Mucosa of descending colon (tissue), 3 donors: ENCODE measurements at places on chromosomes 7 and 10. TPM values are rescaled to one million over a fixed set of nuclear protein-coding genes. Genes with fewer than 3 reads are reported as not detected.

GRCh38 chr7:42237811-42238541 is 967 bp upstream of the GLI3 start:
- peak; percentile 69 for DNase-seq

The TLX1 gene
- total RNA-seq: not detected

DNA sequence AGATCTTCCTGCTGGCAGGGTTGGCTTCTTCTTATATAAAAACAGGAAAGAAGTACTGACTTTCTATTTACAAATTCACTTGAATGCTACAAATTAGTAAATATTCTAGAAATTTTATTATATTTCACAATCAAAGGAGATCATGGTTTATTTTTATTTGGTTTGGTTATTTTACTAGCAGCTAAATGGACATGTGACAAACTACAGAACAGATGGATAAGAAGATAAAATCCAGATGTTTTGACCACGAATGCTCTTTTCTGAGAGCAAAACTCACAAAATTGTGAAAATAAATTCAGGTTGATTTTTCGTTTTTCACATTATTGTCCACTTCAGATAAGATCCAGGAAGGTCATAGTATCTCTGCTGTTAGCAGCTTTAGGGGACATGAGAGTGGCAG is 55.4 kb downstream of the CACNA2D1 start:
- no peak for DNase-seq

GRCh38 chr10:3129581-3130340 is 42.8 kb downstream of the PITRM1 start:
- no peak for DNase-seq

DNA sequence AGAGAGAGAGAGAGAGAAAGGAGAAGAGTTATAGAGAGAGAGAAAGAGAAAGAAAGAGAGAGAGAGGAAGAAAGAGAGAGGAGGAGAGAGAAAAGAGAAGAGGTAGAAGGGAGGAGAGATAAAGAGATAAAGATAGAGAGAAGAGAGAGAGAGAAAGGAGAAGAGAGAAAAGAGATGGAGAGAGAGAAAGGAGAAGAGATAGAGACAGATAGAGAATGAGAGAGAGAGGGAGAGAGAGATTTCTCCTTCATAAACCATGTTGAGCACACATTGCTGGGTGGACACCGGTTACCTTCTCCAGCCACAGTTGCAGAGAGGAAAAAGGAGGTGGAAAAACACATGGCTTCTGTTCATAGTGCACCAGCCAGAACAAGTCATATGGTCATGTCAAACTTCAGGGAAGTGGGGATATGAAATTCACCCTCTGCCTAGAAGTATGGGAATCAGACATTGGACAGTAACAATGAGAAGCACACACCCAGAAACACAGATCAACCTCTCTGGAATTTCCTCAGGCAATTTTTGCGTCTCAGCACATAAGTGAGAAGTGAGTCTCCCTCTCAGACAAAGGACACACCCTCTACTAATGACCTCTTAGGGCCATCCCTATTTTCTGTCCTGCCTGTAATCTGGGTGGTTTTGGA is 172.5 kb upstream of the SVIL start:
- DNase-seq: no peak

DNA sequence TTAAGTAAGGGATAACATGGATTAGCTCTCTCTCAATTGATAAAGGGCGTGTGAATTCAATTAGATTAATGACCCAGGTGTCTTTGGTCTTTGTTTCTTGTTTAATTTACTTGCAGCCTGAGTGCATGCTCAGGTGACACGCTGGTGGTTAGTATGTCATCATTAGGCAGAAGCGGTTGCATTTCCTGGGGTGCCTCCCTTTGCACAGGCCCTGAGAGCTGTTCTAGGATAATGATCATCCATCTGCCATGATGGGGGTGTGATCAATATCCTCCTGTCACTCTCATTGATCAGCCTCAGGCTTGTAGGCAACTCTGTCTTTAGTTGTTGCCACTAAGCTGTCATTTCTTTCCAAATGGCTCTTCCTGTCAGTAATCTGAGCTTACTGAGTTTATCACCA is 99.6 kb upstream of the NPS start:
- DNase-seq: no peak

DNA sequence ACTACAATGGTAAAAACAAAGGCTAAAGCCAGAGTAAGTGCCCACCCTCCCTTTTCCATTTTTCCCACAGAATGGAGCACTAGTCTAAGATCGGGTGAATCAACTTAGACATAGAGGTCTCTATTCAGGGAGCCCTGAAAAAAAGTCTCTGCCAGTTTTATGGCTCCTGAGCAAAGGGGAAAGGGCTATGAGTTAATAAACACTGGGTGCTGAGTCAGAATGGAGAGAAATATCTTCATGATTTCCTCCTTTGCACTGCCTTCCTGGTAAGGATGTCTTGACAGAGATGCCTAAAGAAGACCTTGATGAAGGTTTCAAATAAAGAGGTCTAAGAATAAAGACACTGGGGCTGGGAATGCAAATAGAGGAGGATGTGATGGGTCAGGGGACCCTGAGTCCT is 607.4 kb upstream of the MBL2 start:
- DNase-seq: no peak

The ATP6V0A4 gene
- total RNA-seq: not detected

GRCh38 chr10:6478722-6479121 is 101.4 kb downstream of the PRKCQ start:
- DNase-seq: no peak

The DPYSL4 gene
- 1.3 TPM for total RNA-seq

GRCh38 chr7:131735101-131735500 is 178.7 kb upstream of the PODXL start:
- no peak for DNase-seq

The SMARCD3 gene
- 5.1 TPM for total RNA-seq

- no peak for DNase-seq
Observed at GRCh38 chr7:90391488-90391887, 11.8 kb upstream of the CLDN12 start.

The SFTPA1 gene
- total RNA-seq: 0.60 TPM

The ACTL6B gene
- total RNA-seq: 1.2 TPM

- no peak for DNase-seq
Observed at GRCh38 chr7:93047514-93048099, 70.2 kb downstream of the SAMD9 start.

- DNase-seq: no peak
Observed at GRCh38 chr7:157022681-157023588, 12.5 kb upstream of the MNX1 start.

GRCh38 chr10:13724484-13724883 is 137.7 kb downstream of the PRPF18 start:
- DNase-seq: no peak

DNA sequence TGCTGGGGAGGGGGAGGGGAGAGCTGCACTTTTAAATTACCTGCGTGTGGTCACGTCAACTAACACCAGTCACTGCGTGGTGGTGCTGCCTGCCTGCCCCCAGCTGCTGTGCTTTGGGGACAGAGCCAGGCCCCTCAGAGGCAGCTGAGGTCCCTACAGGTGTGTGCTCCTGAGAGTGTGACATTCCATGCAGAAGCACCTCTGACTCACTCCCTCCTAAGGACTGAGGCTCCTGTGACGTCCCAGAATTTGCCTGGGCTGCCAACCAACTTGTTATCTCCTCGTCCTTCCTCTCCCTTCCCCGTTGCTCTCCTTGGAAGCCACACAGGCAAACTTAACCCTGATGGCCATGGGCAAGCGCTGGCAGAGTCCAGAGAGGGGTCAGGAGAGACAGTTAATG is 563.0 kb downstream of the PARD3 start:
- DNase-seq: no peak

DNA sequence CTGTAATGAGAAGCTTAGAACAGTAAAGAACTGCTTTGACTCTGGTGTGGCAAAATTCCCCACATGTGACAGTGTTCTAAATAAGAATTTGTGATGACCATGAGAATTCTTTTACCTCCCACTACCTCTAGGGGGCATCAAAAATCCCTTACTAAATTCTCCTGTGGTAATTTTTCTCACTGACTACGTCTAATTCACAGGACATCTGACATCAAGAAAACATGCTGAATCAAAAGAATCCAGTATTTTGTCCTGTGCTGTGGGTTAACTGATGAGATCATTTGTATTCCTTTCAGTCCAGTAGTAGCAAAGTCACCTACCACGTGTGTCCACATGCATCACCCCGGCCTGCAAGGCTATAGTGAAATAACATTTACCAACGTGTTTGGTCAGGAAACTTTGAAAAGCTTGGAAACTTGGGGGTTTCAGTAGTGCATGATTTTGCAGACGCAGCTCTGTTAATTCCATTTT is 103.8 kb downstream of the ATE1 start:
- DNase-seq: no peak

GRCh38 chr10:124517461-124517860 is 55.8 kb downstream of the LHPP start:
- DNase-seq: no peak
